ENCODE measurements at places on chromosomes 5 and 9.
A peak's percentile ranks its signal among the peaks of the same experiment; 100 is the strongest.

- DNase-seq: no peak
Observed at GRCh38 chr5:34978681-34979080, 49.3 kb downstream of the DNAJC21 start.

- no peak for DNase-seq
Observed at GRCh38 chr9:131422241-131422792, 28.4 kb downstream of the PRRC2B start.

- no peak for DNase-seq
Observed at GRCh38 chr9:8637626-8638025, 838.0 kb upstream of the DMAC1 start.

DNA sequence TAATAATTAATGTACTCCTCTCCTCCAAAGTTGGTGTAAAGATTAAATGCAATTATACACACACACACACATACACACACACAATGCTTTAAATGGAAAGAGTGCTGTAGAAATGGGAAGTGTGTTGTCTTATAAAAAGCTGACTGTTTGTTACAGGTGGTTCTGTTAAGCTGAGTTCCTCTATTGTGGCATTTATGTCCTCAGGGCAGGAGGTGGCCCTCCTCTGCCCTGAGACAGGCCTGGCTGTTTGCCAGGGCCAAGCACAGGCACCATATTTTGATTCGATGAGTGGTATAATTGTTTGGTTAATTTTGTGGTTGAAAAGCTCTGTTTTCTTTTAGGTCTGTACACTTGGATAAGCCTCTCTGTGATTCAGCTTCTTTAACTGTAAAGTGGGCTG is 573.9 kb downstream of the KIF4B start:
- no peak for DNase-seq

DNA sequence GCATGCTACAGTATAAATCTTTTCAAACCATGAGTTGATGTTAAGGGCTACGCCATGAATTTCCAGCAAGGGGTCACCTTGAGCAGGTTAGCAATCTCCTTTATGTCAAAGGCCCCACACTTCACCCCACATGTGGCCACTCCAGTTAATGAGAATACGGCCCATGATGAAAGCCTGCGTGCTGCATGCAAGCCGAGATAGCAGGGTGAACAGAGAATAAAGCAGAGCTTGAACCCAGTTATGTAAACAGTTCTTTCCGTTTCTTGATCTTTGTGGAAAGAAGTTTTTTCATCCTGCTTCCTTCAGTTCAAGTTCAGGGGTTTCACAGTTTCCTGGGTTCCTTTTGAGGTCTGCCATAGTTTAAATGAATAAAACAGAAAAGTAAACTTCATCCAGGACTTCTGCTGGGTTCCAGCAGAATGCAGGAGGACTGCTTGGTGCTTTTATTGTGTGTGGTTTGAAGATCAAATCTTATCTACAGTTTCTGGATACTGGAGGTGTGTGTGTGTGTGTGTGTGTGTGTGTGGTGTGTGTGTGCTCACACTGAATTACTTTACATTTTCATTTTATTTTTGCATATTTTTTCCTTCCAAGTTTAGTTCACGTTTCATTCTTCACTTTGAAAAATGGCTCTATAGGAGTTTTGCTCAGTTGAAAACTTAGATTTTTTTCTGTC is 87.1 kb downstream of the HMHB1 start:
- no peak for DNase-seq

- peak; percentile 80 for DNase-seq
Observed at GRCh38 chr5:67511911-67512310, 315.3 kb upstream of the CD180 start.

- DNase-seq: peak; percentile 46
Observed at GRCh38 chr9:113056191-113057106, at the start of gene ZFP37. ZFP37 (minus strand) TSS chr9:113056724; CDS start chr9:113056688, 36 bp downstream.

DNA sequence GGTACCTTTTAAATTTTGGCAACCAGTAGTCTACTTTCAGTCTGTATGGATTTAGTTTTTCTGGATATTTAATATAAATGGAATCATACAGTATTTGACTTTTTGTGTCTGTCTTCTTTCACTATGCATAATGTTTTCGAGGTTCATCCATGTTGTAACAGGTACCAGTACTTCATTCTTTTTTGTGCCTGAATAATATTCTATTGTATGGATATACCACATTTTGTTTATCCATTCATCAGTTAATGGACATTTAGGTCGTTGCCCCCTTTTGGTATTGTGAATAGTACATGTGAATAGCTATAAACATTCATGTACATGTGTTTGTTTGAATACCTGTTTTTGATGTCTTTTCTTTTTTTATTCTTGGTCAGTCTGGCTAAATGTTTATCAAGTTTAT is 19.1 kb upstream of the TBCA start:
- DNase-seq: no peak

DNA sequence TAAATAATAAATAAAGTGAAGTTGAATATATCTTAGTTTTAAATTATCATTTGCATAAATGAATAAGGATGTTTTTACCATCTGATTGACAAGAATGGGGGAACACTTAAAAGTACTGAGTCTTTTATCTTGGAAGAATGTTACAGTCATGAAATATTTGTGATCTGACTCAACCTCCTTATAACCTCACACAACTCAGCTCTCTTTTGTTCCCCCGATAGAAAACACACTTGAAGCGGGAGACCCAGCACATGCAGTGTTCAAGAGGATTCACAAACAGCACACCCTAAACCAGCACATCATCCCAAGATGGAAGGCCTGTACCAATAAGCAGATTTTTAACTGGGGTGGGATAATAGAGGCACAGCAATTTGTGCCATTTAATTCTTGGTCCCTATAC is 15.5 kb downstream of the BAAT start:
- DNase-seq: no peak

GRCh38 chr5:129622531-129622930 is 125.4 kb upstream of the MINAR2 start:
- DNase-seq: no peak

DNA sequence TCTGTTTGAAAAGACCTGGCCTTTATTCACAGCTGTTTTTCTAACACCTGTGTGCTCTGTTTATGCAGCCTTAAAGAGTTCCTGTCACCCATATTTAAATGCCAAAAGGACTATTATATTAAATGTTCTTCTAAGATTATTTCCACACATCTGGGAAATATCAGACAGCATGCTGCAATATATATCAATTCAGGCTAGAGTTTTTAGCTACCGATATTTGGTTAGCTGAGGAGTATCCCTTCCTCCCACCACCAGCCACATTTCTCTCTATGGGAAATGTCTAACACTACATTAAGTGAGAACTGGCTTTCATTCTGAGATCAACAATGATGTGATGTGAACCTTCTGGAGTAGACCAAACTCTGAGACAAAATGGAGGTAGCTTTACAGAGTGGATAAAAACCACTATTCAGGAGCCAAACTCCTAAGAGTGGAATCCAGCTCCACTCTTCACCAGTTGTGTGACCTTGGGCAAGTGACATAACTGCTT is 509.2 kb downstream of the ZNF608 start:
- DNase-seq: no peak

DNA sequence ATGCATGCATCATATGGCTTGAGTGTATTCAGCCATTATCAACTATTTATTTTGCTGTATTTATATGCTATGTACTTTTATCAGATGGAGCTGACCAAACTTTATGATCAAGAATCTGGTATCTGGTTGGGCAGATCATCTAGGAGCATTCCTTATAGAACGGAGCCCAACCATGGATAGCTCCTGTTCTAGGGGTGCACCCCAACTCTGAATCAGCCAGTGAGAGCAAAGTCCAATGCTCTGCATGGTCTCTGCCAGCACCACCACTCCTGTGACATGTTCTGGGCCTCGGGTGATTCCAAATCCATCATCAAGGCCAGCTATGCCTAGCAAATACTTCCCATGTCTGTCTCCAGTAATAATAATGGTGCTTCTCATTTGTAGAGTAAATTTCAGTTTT is 517.5 kb downstream of the AGTPBP1 start:
- DNase-seq: no peak

GRCh38 chr5:91499943-91500531 is 116.9 kb upstream of the ARRDC3 start:
- DNase-seq: no peak

DNA sequence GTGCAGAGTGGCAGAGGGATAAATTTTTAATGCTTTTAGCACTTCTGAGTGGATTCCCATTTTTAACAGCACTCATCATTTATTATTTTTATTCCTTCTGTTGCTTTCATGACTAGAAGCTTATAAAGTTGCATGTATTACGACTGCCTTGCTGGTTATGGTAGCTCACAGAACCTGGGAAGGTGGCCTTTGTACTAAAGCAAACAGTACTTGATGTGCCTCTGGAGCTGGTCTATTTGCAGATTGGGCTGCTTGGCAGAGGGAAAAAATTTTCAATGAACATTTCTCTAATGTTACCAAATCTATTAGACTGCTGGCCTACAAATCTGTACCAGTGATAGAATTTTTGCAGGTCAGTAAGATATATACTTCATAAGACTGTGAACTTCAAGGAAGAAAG is 274.5 kb upstream of the C9orf72 start:
- DNase-seq: no peak

GRCh38 chr9:89879701-89880100 is 274.9 kb downstream of the GADD45G start:
- DNase-seq: no peak

GRCh38 chr5:59081693-59082092 is 498.8 kb downstream of the RAB3C start:
- no peak for DNase-seq

GRCh38 chr9:114574438-114574837 is 13.1 kb upstream of the ATP6V1G1 start:
- DNase-seq: no peak

GRCh38 chr5:123204251-123204650 is 115.2 kb downstream of the PRDM6 start:
- DNase-seq: no peak

DNA sequence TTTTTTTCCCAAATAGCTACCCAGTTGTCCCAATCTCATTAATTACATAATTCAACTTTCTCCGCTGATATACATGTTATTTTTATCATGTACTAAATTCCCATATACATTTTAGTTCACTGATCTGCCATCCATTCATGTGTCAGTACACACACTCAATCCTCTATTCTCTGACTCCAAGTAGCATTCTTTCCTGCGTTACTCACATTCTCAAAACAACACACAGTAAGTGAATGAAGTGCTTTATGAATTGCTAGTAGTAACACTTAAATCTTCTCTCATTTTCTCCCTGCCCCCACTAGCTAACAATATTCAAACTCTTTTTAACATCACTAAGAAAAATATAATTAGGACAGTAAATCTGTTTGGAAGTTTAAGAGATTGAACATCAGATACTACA is 8.9 kb downstream of the ZNF366 start:
- DNase-seq: no peak

- DNase-seq: no peak
Observed at GRCh38 chr5:93519740-93520139, 61.3 kb downstream of the NR2F1-AS1 start.
